ENCODE measurements at places on chromosomes 11 and 22.

- DNase-seq, result no peak
Measured at GRCh38 chr11:17873586-17873985, 139.0 kb downstream of the KCNC1 start.

DNA sequence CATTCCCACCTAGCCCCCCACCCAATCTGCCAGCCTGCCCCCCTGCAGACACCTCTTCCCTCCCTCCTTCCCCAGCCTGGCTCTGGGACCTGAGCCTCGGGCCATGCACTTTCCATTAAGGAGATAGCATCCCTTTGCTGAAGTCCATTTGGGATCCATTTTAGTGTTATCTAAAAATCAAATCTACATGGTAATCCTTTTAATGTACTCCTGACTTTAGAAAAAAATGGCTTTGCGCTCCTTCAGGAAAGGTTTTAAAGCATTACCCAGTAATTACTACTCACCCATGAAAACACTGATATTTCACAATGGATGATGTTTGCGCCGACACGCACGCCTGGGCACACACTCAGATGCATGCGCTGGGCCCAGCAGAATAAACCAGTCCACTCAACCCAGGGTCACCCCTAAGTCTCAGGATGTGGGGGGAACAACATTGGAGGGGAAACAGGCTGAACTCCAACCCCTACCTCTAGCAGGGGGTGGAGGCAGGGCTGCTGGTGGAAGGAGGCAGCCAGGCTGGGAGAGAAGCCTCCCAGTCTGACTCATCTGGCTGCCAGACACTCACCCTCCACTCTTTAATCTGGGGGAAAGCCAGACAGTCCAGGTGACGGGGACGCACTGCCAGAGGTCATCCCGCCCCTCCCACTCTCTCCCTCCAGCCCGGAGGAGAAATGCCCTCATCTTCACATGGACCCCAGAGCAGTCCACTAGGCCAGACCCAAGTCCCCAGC lies 29.8 kb downstream of the LMO1 start:
- no peak for DNase-seq

GRCh38 chr11:65574109-65574810 lies 1.6 kb upstream of the EHBP1L1 start:
- peak; percentile 94 for DNase-seq

GRCh38 chr11:18310800-18311340 lies 11.1 kb downstream of the HPS5 start:
- DNase-seq, result no peak

DNA sequence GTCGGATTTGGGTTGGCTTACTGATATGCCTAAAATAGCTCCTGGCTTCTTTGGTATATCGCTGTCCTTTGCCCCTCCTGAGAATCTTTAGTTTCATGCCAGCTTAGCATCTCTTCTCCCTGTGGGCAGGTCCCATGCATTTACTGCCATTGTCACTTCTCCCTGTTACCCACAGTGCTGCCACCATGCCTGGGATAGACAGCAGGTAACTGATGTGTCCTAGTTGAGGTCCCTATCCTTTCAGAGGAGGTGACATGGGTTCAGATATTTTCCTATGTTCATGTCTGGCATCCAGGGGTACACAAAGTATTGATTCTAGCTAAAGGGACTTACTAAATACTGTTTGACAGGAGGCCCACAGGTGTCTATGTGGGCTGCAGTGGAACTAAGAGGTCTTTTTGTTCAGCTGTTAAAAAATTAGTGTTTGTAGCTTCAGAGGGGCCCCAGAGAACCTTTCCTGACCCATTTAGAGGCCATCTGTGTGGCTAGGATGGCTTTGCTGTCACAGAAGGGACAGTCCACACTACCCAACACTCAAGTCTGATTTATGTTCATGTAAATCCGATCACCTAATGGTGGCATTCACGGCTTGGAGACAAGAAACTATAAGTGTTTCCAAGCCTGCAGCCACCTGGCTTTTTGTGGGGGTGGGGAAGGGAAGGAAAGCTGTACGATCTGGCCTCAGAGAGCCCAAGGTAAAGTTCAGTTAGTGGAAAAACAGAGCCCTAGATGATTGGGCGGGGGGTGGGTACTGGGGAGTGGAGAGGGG lies 8.5 kb downstream of the TIMP3 start:
- DNase-seq, result no peak

Data from CD4-positive, alpha-beta T cell (primary cell).